ENCODE measurements at places on chromosomes 4 and X.
A peak's percentile ranks its signal among the peaks of the same experiment; 100 is the strongest.

- DNase-seq = no peak
Observed at GRCh38 chr4:176437756-176438155, 118.0 kb downstream of the SPCS3 start.

- no peak for DNase-seq
Observed at GRCh38 chr4:79250887-79251286, 75.0 kb downstream of the NAA11 start.

- no peak for DNase-seq
Observed at GRCh38 chr4:150318527-150318926, 240.3 kb downstream of the DCLK2 start.

DNA sequence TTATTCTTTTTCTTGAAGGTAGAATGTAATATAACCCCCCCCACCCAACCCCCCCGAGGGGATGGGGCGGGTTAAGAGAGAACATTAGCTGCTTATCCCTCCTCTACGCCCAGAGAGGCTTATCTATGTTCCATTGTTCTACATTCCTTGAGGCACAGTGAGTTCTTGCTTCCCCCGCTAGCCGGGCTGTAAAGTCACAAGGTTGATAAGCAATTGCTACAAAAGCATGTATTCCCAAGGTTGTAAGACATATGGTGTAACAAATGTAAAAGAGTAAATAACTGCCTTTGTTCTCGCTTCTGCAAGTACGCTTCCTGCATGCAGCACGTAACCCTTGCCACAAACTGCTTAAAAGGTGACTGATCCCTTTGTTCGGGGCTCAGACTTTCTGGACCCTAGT lies 8.2 kb downstream of the DCAF8L2 start:
- no peak for DNase-seq

DNA sequence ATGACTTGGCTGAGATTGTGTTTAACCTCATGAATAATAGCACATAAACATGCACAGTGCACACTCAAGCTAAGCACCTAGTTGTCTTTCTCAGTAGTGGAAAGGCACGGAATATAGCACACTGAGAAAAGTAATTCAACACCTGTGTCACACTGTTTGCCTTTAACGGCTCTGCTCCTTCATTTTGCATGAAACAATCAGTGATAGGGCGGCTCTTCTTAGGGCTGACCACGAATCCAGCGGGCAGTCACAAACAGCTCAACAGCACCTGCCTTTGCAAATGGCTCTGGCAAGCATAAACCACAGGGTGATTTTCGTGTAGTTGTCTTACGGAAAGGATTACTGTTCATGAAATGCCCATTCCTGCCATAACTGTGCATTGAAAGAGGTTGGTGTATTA lies 954.0 kb upstream of the TENM3 start:
- DNase-seq = no peak

DNA sequence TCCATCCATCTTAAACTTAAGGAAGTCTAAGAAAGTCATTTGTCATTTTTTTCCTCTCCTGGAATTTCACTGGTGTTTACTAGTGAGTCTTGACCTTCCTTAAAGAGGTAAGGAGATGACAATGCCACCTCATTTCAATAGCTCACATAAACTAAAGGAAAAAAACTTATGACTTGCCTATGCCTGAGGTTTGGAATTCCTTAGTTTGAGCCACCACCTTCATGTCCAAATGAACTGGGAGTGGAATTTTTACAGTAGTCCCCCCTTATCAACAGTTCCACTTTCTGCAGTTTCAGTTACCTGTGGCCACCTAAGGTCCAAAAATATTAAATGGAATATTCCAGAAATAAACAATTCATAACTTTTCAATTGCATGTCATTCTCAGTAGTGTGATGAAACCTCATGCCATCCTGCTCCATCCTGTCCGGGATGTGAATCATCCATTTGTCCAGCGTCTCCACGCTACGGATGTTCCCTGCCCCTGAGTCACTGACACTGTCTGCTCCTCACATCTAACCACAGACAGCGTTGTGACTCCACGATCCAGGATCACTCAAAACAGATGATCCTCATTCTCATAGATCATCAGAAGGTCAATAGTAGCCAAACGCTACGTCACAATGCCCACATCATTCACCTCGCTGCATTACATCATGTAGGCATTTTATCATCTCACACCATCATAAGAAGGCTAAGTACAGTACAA lies 177.4 kb downstream of the SH3KBP1 start:
- DNase-seq = no peak

- DNase-seq = no peak
Observed at GRCh38 chr4:52701207-52701606, 42.1 kb upstream of the USP46 start.

DNA sequence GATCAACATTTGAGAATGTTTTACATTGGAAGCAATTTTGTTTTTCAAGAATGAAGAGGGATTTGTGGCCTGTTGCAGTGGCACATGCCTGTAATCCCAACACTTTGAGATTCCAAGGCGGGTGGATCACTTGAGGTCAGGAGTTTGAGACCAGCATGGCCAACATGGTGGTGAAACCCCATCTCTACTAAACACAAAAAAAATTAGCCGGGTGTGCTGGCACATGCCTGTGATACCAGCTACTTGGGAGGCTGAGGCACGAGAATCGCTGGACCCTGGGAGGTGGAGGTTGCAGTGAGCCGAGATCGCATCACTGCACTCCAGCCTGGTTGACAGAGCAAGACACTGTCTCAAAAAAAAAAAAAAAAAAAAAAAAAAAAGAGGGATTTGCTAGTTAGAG lies 127.8 kb downstream of the RPA4 start:
- DNase-seq = no peak

GRCh38 chr4:184939978-184940377 lies 78.3 kb upstream of the HELT start:
- DNase-seq = no peak

DNA sequence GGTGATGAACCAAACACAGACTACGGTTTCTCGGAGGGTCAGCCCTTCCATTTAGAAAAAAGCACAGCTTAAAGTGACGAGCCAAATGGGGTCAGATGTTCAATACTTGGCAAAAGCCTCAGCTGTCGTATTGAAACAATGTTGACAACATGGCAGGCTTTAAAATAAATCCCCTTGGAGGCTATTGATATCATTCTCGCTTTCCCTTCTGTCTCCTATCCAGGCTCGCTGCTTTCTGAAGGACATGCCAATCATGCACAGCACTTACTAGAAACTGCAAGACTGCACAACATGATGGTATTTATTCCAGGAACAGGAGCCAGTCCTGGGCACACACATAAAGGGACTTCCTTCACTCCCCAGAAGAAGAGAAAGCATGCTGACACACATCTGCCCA lies 137.9 kb downstream of the SLC7A11 start:
- DNase-seq = no peak

DNA sequence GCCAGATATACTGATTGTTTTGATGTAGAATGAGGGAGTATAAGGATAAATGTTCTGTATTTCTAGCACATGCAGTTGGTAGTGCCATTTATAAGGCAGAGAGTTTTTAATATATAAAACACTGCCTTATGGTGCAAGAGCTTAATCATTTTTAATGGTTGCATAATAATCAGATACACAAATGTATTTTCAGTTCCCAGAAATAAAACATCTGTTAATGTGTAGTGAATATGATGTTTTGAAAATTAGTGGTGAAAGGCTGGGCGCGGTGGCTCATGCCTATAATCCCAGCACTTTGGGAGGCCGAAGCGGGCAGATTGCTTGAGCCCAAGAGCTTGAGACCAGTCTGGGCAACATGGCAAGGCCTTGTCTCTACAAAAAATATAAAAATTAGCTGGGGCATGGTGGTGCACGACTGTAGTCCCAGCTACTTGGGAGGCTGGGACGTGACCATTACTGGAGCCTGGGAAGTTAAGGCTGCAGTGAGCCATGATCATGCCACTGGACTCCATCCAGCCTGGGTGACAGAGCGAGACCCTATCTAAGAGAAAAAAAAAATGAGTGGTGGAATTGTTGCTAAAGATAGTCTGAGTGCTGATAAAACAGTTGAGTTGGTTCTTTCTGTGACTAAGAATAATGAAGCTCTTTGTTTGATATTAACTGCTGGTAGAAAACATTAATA lies 29.3 kb downstream of the CLCN3 start:
- no peak for DNase-seq

GRCh38 chrX:123513585-123514278 lies 219.1 kb downstream of the THOC2 start:
- DNase-seq = no peak

- no peak for DNase-seq
Observed at GRCh38 chr4:124060261-124060918, 652.1 kb downstream of the ANKRD50 start.

DNA sequence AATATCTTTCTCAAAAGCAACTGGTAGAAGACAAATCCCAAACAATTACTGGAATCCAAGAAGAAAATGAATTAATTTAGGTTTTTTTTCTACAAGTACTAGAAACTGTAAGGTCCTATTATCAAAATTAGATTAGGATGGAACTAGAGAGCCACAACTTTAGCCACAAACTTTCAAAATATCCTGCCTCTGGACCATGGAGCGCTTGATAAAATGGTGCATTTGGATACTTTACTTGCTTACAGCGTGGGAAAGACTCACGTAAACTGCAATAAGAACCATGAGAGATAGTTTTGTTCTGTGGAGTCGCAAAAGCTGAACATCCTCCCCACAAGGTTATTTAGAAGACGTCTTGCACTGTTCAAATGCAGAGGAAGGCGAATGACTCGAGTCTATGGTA lies at the start of gene DCAF8L2:
DCAF8L2 (plus strand) TSS at position 301 of the 400 bp plus-strand sequence. CDS start 156,552 bp downstream, outside the sequence.
- DNase-seq = no peak

DNA sequence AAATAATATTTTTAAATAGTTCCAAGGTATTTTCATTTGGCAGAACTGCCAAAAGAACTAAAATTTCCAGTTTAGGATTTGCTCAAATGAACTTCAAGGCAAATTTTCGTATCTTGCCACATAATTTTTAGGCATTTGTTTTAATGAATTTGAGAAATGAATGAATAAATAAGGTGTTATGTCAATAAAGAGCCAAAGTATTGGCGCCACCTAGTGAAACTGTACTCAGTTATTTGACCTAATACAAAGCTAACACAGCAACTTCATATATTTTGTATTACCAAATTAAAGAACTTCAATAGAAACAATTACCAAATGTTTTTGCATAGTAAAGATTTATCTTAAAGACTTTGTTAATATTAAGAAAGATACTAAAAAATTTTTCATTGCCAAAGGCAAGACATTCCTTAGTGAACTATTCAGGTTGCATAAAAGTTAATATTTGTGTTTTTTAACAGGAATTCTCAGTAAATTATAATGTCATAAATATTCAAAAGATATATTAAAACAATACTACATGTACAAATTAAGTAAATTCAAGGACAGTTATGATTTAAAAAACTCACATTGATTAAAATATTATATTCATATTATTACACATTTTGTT lies 50.3 kb downstream of the STPG2 start:
- no peak for DNase-seq

GRCh38 chr4:188942606-188943005 lies 803.4 kb downstream of the TRIML1 start:
- DNase-seq = no peak

DNA sequence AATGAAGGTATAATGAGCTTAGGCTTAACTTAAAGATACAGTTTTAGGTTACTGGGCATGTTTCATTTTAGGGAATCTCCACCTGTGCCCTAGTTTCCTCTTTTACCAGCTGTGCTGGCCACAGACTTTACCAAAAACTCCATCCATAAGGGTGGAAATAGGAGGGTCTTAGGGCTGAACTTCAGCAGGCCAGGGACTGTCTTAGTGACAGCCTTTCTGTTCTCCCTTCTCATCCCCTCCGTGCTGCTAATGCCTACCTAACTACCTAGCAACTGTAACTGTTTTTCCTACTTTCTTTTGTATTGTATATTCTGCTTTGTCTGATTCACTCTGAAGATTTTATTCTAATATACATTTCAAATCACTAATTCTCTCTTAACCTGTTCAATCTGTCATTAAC lies 1375.3 kb downstream of the PCDH18 start:
- no peak for DNase-seq

DNA sequence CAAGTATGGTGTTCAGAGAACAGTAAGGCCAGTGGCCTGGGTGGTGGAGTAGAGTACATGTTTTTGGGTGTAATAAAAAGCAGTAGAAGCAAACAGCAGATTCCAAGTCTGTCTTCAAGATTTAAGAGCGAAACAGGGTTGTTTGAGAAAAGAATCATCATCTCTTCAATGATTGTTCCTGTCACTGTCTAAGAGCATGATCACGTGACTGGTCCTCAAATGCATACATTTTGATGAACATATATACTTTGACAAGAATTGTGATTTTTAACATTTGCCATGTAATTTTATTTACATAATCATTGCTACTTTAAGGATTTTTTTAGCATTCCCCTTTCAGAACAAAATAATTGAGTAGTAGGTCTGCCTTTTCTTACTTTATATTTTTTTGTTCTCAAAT lies 252.6 kb upstream of the GPR101 start:
- DNase-seq = no peak

DNA sequence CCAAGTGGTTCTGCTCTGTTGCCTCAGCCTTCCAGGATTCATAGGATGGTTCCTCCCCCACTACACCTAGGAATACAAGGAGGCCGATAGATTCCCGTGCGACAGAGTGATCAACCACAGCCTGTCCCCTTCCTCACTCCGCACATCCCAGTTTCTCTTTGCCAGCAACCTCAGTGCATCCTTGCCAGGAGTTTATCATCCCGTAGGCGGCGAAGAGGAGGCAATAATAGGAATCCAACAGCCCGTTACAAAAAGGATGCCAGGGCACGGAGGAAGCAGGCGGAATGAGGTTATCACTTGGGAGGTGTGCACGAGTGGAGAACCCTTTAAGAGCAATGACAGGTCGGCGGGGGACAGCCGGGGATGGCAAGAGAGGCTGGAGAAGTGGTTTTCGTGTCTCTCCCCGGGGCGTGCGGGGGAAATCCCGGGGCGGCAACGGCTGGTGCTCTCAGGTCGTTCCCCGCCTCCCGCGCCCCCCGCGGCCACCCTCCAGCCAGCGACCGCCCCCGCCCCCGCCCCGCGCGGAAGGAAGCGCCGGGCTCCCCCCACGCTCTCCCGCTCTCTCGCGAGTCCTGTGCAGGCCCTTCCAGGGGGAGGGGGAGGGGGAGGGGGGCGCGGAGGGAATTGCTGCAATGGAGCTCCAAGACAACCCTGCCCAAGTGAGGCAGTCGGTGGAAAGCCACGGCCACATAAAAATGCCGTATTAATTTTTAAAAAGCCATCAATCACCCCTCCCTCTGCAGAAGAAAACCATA lies 1.6 kb downstream of the PPP3CA start:
- peak; percentile 17 for DNase-seq

GRCh38 chr4:168451744-168452390 lies 28.4 kb downstream of the DDX60L start:
- DNase-seq = no peak

All from D721Med (cell line).